Nucleus accumbens (tissue), 56 donors: ENCODE measurements at places on chromosomes 3 and 15.

- no peak for DNase-seq
Observed at GRCh38 chr15:71494563-71495397, 315.6 kb upstream of the NR2E3 start.

GRCh38 chr3:46857485-46858341 lies 5.5 kb downstream of the MYL3 start:
- DNase-seq, result no peak

- DNase-seq, result no peak
Observed at GRCh38 chr3:18233987-18234716, 191.0 kb downstream of the SATB1 start.

DNA sequence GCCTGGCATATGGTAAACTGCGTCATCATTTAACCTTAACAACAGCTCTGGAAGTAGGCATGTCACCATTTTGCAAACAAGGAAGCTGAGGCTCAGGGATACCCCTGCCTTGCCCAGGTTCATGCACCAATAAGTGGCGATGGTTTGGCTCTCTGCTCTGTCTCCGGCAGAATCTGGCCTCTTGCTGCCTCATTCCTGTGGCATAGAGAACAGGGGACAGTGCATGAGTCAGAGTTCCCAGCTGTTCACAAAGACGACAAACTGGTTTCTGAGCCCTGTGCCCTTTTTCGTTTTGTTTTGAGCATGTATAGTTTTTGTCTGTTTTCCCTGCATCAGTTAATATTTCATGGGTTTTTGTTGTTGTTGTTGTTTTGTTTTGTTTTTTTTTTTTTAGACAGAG lies 236.8 kb downstream of the OPA1 start:
- DNase-seq, result no peak
